ENCODE measurements at places on chromosomes 11 and 22.

DNA sequence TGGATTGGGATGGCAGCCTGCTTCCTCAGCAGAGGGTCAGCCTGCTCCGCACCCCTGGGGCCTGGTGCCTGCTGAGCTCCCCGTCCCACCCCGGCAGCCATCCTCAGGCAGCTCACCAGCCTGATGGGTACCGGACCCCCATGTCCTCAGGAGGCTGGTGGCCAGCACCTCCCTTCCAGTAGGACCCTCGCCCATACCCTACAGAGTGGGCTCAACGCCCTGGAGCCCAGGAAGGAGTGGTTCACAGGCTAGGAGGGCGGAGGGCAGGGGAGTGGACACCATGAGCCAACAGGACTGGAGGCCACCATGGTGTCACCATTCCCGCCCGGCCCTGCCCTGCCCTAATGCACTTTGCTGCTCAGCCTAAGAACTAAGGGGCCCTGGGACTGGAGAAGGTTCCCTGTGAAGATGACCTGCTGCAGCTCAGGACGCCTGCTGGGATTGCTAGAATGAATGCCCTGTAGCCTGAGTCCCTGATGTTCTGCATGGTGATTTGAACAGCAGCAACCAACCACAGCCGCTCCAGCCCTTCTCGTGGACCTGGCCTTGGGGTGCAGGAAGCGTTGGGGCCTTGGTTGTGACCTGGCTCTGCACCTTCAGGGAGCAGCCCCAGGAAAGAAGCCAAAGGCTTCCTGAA, 1080.8 kb downstream of the BRD1 start:
- DNase-seq, result no peak

GRCh38 chr11:117782101-117782500, 14.9 kb downstream of the DSCAML1 start:
- no peak for DNase-seq

DNA sequence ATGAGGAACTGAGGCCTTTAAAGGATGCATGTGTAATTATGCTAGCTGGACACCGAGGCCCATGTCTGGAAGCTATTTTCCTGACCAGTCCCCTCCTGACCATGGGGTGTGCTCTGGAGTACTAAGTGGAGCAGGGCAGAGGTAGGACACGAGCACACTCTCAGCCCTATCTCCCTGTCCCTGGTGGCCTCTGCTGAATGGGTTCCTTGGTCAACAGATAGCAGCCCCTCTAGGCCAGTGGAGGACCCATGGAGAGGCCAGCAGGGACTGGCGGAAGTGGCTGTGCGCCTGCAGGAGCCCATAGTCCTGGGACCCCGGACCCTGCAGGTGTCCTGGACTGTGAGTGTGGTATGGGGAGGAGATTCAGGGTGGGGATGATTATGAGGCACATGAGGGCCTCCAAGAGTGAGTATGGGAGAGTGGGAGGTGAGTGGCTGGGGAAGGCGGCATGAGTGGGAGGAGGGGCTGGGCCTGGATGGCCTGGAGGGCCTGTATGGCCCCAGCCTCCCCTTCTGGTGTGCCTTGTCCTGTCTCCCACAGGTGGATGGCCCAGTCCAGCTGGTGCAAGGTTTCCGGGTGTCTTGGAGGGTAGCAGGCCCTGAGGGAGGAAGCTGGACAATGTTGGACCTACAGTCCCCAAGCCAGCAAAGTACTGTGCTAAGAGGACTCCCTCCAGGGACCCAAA, 9.5 kb downstream of the ROBO3 start:
- no peak for DNase-seq

GRCh38 chr11:69374946-69375310, 81.0 kb downstream of the MYEOV start:
- no peak for DNase-seq

DNA sequence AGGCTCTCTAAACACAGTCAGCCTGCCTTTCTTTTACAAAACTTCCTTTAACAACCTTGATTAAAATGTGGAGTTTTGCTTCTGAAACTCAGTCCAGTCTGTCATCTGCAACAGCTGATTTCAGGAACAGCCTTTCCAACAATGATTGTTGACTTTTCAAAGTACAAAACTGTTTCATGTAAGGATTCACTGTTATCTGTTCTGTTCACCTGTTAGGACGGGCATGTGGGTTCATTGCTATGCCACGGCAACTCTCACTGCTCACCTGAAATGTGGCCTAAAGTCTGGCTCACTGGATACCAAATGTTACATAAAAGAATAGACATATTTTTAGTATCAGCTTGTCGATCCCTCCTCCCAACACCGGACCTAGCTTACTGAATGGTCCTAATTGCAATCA, 242.8 kb downstream of the LUZP2 start:
- no peak for DNase-seq

- no peak for DNase-seq
Observed at GRCh38 chr11:22778642-22779041, 51.0 kb downstream of the SVIP start.

DNA sequence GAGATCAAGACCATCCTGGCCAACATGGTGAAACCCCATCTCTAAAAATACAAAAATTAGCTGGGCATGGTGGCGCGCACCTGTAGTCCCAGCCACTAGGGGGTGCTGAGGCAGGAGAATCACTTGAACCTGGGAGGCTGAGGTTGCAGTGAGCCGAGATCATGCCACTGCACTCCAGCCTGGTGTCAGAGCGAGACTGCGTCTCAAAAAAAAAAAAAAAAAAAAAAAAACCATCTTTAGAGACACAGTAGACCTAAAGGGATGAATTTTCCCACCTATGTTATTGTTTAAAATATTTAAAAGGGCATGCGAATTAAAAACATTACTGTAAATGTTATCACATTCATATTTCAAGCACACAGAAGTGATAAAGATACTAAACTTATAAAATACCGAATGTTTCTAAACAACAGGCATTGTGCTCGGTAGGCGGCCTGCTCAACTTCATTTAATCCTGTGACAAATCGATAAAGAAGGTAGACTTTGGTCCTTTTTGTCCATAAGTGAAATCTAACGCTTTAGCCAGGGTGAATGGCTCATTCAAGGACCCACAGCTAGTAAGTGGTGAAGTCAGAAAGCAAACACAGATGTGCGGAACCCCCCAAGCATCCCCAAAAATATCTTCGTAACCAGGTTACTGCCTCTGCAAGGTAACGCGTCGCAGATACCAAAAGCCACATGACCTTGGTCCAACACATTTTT, 16.1 kb downstream of the NCAPD3 start:
- DNase-seq, result peak; percentile 63

DNA sequence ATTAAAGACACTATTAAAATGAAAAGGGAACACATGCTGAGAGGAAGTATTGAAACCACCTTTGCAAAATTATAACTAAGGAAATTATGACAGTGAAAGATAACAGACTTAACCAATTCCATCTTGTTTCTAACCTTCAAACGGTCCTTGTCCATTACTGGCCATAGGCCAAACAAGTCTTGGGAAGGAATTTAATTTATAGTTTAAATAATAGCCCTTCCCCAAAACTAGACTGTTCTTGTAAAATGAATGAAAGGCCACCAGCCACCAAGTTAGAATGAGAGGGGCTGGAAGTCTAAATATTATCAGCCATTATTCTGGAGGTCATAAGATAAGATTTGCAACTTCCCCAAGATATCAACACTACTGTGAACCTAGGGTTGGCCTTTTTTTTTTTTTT, 1.8 kb upstream of the TALDO1 start:
- no peak for DNase-seq

DNA sequence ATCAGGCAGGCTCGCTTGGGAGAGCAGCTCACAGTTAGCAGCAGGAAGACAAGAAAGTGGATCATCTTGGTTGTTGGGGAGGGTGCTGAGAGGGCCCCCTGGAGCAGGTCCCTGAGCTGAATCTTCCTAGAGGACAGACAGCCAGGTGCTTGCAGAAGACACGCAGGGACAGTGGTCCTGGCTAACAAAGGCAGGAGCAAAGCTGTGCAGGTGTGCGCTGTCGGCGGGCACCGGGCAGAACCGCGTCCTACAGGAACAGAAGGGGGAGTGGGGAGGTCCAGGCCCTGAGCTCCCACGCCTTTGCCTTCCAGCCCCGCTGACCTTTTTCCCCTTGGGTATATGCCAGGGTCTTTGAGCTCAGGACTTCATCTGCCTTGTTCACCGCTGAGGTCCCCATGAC, 30.1 kb upstream of the PARVB start:
- no peak for DNase-seq

- DNase-seq, result no peak
Observed at GRCh38 chr11:59899532-59899931, 20.9 kb downstream of the OOSP3 start.
